ENCODE measurements at places on chromosomes 7 and 10.

GRCh38 chr10:76089556-76090180 lies 658.2 kb downstream of the LRMDA start:
- H3K27me3 ChIP-seq: peaks cover 20% of the 10 kb centered on the region
- H3K27ac ChIP-seq: no peak overlapping the region
- no peaks in the 10 kb centered on the region for H3K36me3 ChIP-seq
- no peaks in the 10 kb centered on the region for H3K4me1 ChIP-seq
- no peak for DNase-seq

DNA sequence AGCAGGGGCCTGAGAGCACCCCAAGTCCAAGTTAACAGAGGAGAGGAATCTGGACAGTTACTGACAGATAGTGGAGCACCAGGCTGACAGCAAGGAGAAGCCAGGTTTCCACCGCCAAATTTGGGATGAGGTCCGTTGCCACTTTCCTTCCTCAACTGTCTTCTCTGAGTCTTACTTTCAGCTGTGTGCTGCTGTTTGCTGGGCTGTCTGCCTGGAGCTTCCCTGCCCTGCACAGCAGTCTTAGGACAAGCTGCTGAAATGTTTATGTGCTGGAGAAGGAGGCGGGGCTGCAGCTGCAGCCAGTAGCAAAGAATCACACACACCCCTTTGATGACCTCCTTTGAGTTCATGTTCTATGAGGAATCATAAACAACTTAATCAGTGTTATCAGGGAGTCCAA lies 17.4 kb upstream of the CYP3A7 start:
- H3K27me3 ChIP-seq: peaks cover 41% of the 10 kb centered on the region
- no peak for DNase-seq
- H3K4me1 ChIP-seq: peaks cover 3% of the 10 kb centered on the region
- H3K4me3 ChIP-seq: no peak overlapping the region

GRCh38 chr7:1961701-1962276 lies 271.0 kb downstream of the MAD1L1 start:
- H3K36me3 ChIP-seq: peaks cover 2% of the 10 kb centered on the region
- no peak overlapping the region for H3K4me3 ChIP-seq
- H3K27ac ChIP-seq: peak overlapping the region; percentile 3
- no peaks in the 10 kb centered on the region for H3K27me3 ChIP-seq
- peaks cover 3% of the 10 kb centered on the region for H3K4me1 ChIP-seq

- peaks cover 44% of the 10 kb centered on the region for H3K27me3 ChIP-seq
- no peaks in the 10 kb centered on the region for H3K4me1 ChIP-seq
- no peak for DNase-seq
- no peak overlapping the region for H3K4me3 ChIP-seq
- no peak overlapping the region for H3K27ac ChIP-seq
- H3K36me3 ChIP-seq: no peaks in the 10 kb centered on the region
Measured at GRCh38 chr10:42734536-42734935, 48.1 kb upstream of the BMS1 start.

DNA sequence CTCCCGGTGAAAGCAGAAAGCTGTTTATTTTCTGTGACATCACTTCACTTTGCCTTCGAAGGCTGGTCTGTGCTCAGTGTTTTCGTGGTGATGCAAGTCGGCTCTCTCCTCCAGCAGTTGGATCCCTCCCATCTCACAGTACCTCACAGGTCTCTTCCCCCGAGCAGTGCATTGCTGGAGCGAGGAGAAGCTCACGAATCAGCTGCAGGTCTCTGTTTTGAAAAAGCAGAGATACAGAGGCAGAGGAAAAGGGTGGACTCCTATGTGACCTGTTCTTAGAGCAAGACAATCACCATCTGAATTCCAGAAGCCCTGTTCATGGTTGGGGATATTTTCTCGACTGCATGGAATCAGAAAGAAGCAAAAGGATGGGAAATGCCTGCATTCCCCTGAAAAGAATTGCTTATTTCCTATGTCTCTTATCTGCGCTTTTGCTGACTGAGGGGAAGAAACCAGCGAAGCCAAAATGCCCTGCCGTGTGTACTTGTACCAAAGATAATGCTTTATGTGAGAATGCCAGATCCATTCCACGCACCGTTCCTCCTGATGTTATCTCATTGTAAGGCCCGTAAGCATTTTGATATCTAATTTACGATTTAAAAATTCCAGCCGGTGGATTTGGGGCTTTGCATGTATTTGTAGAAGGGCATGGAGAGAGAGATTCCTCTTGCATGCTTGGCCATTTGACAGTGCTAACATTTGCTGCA lies at the start of gene LGI1:
LGI1 (plus strand) TSS at position 136 of the 707 bp plus-strand sequence; CDS start at position 345, 209 bp downstream.
- peaks cover 73% of the 10 kb centered on the region for H3K27me3 ChIP-seq
- peak within 1 kb of the TSS; percentile 61 for H3K27ac ChIP-seq
- H3K4me3 ChIP-seq: no peak within 1 kb of the TSS
- DNase-seq: no peak
- H3K36me3 ChIP-seq: peaks cover 8% of the 10 kb centered on the region
- peaks cover 9% of the 10 kb centered on the region for H3K4me1 ChIP-seq

DNA sequence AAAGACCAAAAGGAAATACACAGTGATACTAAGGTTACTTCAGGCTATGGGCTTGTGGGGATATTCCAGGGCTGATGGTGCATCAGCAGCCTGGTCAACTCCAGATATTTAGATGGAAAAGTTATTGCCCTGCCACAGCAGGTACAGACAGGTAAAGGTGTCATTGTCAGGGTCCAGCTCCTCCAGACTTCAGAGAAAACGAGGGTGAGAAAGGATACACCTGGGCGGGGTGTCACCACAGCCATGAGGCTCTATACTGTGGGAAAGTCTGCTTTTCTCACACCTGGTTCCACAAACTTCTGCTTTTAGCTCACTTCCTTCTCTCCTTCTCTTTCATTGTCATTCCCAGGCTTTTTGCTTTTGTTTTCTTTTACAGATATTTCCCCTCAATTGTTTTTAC lies 2.0 kb upstream of the C10orf120 start:
- H3K27me3 ChIP-seq: peaks cover 22% of the 10 kb centered on the region
- no peak overlapping the region for H3K27ac ChIP-seq
- DNase-seq: no peak
- H3K4me1 ChIP-seq: peaks cover 4% of the 10 kb centered on the region

GRCh38 chr7:21972397-21972784 lies 26.7 kb upstream of the CDCA7L start:
- H3K4me3 ChIP-seq: no peak overlapping the region
- no peaks in the 10 kb centered on the region for H3K36me3 ChIP-seq
- peaks cover 5% of the 10 kb centered on the region for H3K4me1 ChIP-seq
- H3K27me3 ChIP-seq: peaks cover 10% of the 10 kb centered on the region

GRCh38 chr7:149855361-149856305 lies 17.5 kb downstream of the ZNF862 start:
- H3K27me3 ChIP-seq: no peaks in the 10 kb centered on the region
- H3K4me3 ChIP-seq: peak overlapping the region; percentile 89
- H3K36me3 ChIP-seq: peaks cover 2% of the 10 kb centered on the region
- H3K27ac ChIP-seq: peak overlapping the region; percentile 86
- peaks cover 42% of the 10 kb centered on the region for H3K4me1 ChIP-seq

- H3K36me3 ChIP-seq: peaks cover under 1% of the 10 kb centered on the region
- H3K4me1 ChIP-seq: peaks cover 3% of the 10 kb centered on the region
- H3K27ac ChIP-seq: no peak overlapping the region
Measured at GRCh38 chr7:112180223-112180622, 26.0 kb downstream of the DOCK4 start.

DNA sequence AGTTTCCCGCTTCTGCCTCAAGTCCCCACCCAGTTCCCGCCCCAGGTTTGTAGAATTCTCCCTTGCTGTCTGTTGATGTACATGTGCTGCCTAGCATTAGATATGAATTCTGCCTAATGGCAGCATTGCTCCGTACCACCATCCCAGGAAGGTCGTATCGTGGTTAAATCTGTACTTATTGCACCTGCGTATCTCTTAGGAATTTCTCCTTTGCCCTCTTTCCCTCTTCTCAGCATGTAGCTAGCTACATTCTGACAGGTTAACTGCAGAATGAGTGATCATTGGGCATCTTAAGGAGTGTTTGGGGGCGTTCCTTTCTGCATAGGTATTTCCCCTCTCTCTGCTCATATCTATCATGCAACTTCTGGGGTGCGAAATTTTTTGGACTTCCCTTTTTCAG lies 293.1 kb downstream of the GPR158 start:
- H3K27me3 ChIP-seq: no peaks in the 10 kb centered on the region
- H3K4me3 ChIP-seq: no peak overlapping the region
- no peak for DNase-seq
- no peaks in the 10 kb centered on the region for H3K4me1 ChIP-seq
- no peak overlapping the region for H3K27ac ChIP-seq

DNA sequence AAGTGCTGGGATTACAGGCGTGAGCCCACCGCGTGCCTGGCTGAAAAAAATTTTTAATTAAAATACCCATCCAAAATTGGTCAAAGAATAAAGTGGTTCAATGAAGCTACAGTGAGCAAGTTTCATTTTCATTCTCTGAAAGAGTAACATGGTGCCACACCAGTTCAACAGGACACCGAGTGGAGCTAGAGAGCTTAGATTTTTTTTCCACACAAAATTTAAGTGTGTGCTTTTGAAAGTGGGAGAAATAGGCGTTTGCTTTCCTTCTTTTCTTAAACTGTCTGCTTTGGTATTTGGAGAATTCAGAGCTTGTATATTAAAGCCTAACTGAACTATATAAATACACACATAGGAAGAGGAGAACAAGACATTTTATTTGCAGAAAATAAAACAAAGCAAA lies 43.4 kb downstream of the BPGM start:
- no peak overlapping the region for H3K27ac ChIP-seq
- peaks cover 36% of the 10 kb centered on the region for H3K27me3 ChIP-seq

- no peaks in the 10 kb centered on the region for H3K36me3 ChIP-seq
- peaks cover 6% of the 10 kb centered on the region for H3K4me1 ChIP-seq
- peak; percentile 59 for DNase-seq
- peak overlapping the region; percentile 32 for H3K27ac ChIP-seq
- H3K4me3 ChIP-seq: no peak overlapping the region
Measured at GRCh38 chr7:99365318-99366141, 9.0 kb upstream of the ARPC1B start.

GRCh38 chr10:72088889-72089575 lies 681 bp upstream of the SPOCK2 start:
- H3K4me1 ChIP-seq: peaks cover 38% of the 10 kb centered on the region
- H3K36me3 ChIP-seq: peaks cover 10% of the 10 kb centered on the region
- DNase-seq: no peak
- no peaks in the 10 kb centered on the region for H3K27me3 ChIP-seq
- H3K27ac ChIP-seq: peak overlapping the region; percentile 99

DNA sequence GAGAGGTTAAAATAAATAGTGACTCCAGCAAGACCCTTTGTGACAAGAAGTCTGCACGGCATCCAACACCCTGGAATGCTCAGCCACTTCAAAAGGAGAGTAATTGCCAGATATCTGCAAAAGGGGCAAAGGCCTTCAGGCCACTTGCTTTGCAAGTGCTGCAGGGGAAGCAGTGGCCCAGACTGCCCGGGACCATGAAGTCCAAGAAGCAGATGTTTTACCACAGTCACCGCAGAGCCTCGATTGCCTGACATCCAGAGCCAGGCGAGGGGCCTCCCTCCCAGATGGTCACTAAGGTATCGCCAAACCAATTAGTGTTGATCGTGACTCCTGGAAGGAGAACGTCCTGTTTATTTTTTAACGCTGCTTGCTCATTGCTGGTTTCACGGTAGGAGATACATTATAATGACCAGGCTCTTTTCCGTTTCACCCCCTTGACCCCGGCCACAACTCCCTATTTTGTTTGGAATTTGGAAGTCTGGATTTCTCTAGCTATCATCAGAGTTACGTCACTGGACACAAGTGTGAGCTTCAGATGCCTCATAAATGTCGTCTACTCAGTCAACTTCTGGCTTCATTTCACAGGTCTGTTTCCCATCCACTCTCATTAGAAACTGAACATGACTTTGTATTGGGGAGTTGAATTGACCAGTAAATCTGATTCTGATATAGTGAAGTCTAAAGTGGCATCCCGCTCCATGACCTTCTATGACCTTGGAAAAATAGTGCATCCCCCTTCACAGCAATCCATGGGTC lies 276.2 kb downstream of the WDR11 start:
- H3K4me3 ChIP-seq: no peak overlapping the region
- no peak for DNase-seq
- H3K27ac ChIP-seq: no peak overlapping the region
- H3K36me3 ChIP-seq: no peaks in the 10 kb centered on the region
- no peaks in the 10 kb centered on the region for H3K4me1 ChIP-seq

DNA sequence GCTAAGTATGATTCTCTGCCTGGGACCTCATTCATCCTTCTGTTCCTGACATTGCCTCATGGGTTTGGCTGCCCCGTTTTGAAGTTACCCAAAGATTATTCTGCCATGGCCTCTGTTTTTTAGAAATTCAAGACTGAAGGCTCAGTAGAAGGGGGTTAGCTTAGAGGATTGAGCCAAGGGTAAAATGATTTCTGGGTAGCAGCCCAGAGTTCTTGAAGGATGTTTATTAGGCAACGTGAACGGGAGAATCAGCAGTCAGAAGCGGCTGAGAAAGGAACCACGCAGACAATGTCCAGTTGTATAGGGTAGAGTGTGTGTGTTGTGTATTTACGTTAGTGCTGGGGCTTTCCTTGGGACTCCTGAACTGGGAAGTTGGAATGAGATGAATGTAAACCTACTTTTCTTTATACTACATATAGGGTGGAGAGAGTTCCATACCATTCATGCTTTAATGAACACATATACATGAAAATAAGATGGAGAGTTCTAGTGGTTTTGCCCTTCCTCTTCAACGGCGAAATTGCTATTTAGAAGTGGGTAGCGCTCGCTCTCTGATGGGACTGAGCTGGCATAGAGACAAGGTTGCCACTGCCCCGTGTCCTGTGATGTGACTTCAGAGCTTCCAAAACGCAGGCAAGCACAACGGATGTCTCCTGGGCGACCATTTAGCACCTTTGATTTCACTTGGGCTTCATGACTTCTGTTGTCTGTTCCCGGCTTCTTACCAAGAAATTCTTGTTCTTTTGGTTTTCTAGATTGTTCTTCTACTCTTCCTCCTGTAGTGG lies 35.0 kb upstream of the IL15RA start:
- no peaks in the 10 kb centered on the region for H3K27me3 ChIP-seq
- H3K27ac ChIP-seq: no peak overlapping the region
- DNase-seq: no peak
- peaks cover 20% of the 10 kb centered on the region for H3K4me1 ChIP-seq
- no peak overlapping the region for H3K4me3 ChIP-seq
- peaks cover 7% of the 10 kb centered on the region for H3K36me3 ChIP-seq

GRCh38 chr7:10412422-10413019 lies 561.2 kb upstream of the PHF14 start:
- DNase-seq: no peak
- no peak overlapping the region for H3K4me3 ChIP-seq
- H3K27ac ChIP-seq: no peak overlapping the region

- H3K36me3 ChIP-seq: peaks cover 3% of the 10 kb centered on the region
- H3K27me3 ChIP-seq: peaks cover 56% of the 10 kb centered on the region
- H3K4me1 ChIP-seq: peaks cover 9% of the 10 kb centered on the region
- DNase-seq: no peak
Measured at GRCh38 chr10:24210501-24210900, 1.6 kb downstream of the KIAA1217 start.

Data from T-helper 17 cell (primary cell).